ENCODE measurements at places on chromosomes 13 and 19.

GRCh38 chr19:56092685-56093631 lies 28.1 kb downstream of the ZNF787 start:
- no peak for DNase-seq

- DNase-seq, result no peak
These were observed 7.7 kb upstream of the TBC1D4 start for GRCh38 chr13:75489502-75490263.

GRCh38 chr13:44805585-44805984 lies 183.7 kb downstream of the NUFIP1 start:
- no peak for DNase-seq

GRCh38 chr19:18158467-18158866 lies 5.5 kb downstream of the PIK3R2 start:
- no peak for DNase-seq

DNA sequence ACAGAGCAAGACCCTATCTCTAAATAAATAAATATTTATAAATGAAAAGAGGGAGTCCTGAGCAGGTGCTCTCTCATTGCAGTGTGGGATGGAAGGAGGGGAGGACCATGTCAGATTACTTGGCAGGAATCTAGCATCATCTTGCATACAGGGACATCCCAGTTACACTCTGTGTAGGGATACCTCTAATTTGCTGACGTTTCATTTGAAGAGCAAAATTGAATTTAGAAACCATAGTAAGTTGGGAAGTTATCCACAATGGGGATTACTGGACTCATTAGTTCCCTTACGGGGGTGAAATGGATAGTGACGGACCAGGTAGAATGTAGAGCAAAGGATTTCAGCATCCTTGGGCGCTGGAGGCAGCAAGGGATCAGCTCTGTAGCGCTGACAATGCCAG lies 52.1 kb downstream of the ARHGEF18 start:
- no peak for DNase-seq

- DNase-seq, result no peak
These were observed 3.2 kb downstream of the CPB2 start for GRCh38 chr13:46101484-46102254.

DNA sequence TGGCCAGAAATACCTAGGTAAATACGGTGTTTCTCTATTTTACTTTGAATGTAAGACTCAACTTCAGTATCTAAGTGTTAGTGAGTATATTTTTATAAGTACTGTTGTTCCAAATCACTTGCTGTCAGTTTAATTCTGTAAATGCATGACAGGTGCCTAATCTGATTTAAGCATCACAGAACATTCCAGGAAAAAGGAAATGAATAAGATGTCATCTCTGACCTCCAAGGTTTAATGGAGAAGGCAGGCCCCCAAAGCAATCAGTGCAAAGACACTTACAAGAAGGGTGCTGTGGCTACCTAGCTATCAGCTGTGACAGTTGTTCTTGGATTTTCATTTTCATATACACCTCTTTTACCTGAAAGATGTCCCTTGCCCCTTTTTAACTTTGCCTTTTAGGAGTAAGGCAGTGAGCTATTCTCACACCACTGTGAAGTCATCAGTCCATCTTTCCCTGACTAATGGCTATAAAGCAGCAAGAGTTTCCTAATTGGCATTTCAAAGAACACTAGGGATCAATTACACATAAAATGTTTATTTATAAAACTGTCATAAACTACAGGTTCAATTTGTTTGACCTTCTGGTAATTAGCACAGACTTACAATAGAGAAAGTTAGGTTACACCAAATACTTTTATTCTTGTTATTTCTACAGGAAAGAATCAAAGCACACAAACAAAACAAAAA lies 427.6 kb downstream of the SPRY2 start:
- DNase-seq, result no peak

DNA sequence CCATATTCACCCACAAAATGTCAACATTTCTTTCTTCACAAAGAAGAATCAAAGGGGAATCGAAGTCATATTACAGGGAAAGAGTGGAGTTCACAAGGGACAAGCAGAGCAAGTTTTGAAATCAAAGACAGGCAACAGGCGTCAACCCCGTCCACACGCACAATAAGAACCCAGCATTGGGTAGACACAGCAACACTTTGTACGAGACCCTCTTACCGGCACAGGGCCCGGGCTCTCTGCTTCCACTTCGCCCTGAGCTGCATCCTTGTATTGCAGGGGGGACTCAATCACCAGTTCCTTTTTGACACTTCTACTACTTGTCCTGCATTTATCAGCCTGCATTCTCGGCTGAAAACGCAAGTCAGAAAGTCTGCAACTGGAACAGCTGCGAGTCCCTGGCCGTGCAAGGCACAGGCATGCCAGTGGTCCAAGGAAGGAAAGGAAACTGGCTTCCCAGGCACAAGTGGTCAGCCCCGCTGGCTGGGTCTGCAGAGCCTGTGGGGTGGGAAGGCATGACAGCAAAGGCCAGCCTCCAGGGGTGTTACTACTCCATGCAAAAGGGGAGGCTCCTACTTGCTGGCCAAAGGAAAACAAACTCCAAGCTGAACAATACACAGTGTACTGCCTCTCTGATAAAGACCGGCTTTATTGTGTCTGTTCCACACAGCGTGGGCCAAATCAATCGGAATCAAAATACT lies at the start of gene DOCK9:
Gene DOCK9 (minus strand): TSS at position 497 of the 698 bp plus-strand sequence. CDS start 155 bp downstream, at position 342.
- no peak for DNase-seq

DNA sequence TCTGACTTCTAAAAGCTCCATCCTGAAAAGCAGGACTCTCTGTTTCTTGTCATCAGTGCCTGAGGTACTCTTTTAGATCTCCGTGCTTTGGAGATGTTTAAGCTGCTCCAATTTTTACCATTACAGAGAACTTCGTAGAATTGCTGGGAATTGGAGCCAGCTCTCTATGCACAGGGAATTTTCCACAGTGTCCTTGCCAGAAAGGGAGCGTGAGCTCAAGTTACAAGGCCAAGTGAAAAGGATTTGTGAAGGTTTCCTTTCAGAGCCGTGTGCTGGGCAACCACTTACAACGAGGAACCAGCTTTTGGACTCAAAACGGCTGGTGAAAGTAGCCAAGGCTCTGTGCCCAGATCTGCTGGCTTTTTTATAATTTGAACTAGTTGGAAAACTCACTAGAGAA lies 82.6 kb downstream of the NUFIP1 start:
- DNase-seq, result no peak

DNA sequence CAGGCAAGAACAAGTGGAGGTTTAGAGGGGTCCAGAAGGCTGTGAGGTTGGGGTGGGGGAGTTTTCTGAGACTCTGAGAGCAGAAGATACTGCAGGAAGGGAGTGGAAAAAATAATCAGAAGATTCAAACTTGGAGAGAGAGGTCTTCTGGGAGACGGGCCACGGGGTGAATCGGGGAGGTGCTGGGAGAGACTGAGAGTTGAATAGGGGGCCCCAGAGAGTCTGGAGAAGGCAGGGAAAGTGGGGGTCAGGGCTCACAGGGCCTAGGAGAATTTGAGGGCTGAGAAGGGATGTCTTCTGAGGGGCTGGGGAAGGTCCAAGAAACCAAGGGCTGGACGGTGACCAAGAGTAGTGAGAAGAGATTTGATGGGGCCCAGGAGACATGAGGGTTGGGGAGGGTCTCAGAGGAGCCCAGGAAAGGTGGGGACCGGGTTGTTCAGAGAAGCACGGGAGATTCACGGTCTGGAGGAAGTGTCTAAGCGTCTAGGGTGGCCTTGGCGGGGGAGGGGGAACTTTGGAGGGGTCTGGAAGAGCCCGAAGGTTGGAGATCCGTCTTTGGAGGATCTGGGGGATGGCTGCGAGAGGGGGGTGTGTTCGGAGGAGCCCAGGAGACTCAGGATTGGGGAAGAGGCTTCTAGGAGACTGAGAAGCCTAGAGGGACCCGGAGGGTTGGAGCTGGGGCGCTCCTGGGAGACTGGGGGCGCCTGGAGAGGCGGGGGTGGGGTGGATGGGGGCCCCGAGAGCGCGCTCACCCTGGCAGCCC lies 1.5 kb downstream of the KCNC3 start:
- no peak for DNase-seq

DNA sequence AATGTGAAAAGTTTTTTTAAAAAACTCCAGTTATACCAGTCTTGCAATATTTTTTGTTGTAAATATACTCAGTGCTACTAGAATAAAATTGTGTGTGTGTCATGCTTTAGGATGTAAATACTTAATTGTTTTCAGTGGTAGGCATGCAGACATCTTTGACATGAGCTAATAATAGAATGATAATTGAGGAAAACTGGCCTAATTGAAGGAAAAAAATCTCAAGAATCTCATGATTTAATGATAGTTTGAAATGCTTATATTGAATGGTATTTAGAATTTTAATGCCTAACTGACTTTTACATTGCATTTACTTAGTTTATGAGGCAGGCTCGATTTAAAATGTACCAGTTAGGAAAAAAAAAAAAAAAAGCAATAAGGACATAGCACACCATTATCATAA lies 3.2 kb upstream of the MAB21L1 start:
- no peak for DNase-seq

- DNase-seq, result no peak
These were observed 340.2 kb downstream of the DIAPH3 start for GRCh38 chr13:59823486-59823885.

GRCh38 chr13:19158526-19159174 lies 23.0 kb downstream of the TUBA3C start:
- DNase-seq, result no peak

DNA sequence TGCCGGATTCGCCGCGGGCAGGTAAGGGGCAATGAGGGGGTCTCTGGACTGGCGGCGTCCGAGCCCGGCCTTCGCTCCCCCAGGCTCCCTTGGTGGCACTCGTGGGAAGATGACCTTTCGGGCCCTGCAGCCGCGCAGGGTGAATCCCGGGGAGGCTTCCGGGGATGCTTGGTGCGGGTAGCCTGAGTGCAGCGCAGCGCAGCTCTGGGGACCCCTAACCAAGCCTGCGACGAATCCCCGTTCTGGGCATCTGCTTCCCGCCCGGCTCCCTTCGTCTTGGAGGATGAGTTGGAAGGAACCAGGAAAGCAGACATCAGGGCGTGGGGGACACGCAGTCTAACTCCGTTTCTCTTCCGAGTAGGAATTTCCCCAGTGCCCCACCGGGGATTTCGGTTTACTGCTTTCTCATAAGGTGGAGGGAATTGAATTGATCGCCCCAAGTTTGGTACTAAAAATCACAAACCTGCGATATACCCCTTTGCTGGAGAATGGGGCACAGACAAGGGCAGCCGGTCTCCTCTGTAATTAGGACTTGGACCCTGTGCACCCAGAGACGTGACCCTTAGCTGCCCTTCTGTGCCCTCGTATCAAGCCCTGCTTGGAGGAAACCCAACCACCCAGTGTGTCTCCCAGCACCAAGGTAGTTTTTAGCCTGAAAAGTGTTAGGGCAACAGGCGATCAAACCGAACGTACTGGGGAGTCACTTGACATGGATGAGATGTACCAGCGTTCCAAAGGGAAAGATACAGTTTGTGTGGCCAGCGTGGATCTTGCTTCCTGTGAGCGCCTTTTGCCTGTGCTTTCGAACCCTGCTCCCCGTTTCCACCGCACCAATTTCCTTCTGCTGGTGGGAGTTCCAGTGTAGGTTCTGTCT lies 1.0 kb downstream of the GPC5 start:
- no peak for DNase-seq

DNA sequence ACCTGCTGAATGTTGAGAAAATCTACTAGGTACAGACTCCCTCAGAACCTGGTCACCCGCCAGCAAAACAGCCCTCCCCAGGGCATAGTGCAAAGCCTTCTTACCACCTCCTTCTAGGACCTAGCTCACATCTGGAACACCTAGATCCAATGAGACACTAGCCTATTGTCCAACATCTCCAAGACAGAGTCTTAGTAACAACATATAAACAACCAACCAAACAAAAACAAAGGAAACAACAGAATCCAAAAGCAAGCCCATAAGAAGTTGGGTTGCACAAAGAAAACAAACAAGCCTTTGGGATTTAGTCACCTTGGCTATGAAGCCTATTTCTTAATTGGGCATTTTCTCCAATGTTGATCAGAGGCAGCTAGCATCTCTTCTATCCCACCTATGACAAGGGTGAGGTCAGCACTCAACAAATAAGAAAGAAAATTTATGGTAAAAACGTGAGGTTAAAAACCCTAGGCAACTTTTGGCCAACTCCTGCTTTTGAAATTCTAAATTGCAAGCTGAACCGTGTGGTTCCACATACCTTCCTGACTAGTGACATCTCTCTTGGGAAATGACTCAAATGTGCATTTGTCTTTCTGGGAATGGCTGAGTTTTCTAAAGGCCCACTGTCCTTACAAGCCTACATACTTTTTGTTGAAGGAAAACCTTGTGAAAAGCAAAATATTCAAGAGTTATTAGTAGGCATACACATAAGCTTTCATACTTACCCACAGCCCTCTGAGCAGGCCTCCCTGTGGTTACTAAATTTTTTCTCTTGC lies 66.7 kb downstream of the FAM216B start:
- DNase-seq, result no peak

GRCh38 chr19:2507109-2507508 lies 31.2 kb downstream of the GADD45B start:
- DNase-seq, result no peak

GRCh38 chr13:98201984-98202383 lies 24.9 kb upstream of the RNF113B start:
- DNase-seq, result no peak

DNA sequence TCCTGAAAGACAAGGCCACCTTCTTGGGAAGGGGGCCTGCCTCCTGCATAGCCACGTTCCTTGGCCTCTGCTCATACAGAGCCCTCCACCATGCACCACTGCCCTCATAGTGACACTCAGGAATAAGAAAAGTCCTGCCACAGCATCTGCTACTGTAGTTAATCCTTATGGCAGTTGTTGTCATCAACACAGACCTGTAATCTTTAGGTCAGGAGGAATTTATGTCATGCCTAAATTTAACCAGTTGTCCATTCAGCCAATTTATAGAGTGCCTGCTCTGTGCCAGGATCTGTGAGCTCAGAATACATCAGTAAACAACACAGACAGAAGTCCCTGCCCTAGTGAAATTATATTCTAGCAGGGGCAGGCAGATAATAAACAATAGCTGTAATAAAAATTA lies 44.4 kb downstream of the FAM124A start:
- no peak for DNase-seq

GRCh38 chr13:28568286-28568685 lies 73.4 kb upstream of the FLT1 start:
- no peak for DNase-seq

GRCh38 chr13:33610438-33611120 lies 207.4 kb upstream of the RFC3 start:
- DNase-seq, result no peak

GRCh38 chr19:31952693-31953092 lies 392.7 kb upstream of the ZNF507 start:
- no peak for DNase-seq

- no peak for DNase-seq
These were observed 31.6 kb downstream of the SHISA2 start for GRCh38 chr13:26019881-26020870.
